Renal cortical epithelial cell (primary cell): ENCODE measurements at places on chromosomes 11 and 22. TPM values are rescaled to one million over a fixed set of nuclear protein-coding genes. Genes with fewer than 3 reads are reported as not detected.

The TMEM25 gene
- 35.9 and 72.0 TPM in 2 replicates for total RNA-seq

The RFPL1 gene
- not detected in 2 replicates for total RNA-seq

The DBX1 gene
- not detected in 2 replicates for total RNA-seq

The FIBIN gene
- total RNA-seq, result 7.8 and 24.5 TPM in 2 replicates

The HBE1 gene
- total RNA-seq, result not detected in 2 replicates

The HYOU1 gene
- 172 and 223 TPM in 2 replicates for total RNA-seq

The NRXN2 gene
- under 0.01 TPM in 1 of 2 replicates, not detected in the other for total RNA-seq

The C22orf15 gene
- not detected in 2 replicates for total RNA-seq

The DGAT2 gene
- 1.7 and 3.7 TPM in 2 replicates for total RNA-seq

The TNNT3 gene
- total RNA-seq, result not detected in 2 replicates

The APOA5 gene
- not detected in 2 replicates for total RNA-seq

The CDC42BPG gene
- total RNA-seq, result 8.7 and 9.4 TPM in 2 replicates

The PATE2 gene
- total RNA-seq, result 0.20 TPM in 1 of 2 replicates, not detected in the other

The PKP3 gene
- total RNA-seq, result 1.7 and 13.7 TPM in 2 replicates

The OR52J3 gene
- not detected in 2 replicates for total RNA-seq

The RFPL3 gene
- total RNA-seq, result not detected in 2 replicates

The GLYAT gene
- total RNA-seq, result 3.6 TPM in 1 of 2 replicates, not detected in the other

The OR2AG2 gene
- total RNA-seq, result 0.25 and 0.35 TPM in 2 replicates

The SEPTIN3 gene
- 0.05 and 0.35 TPM in 2 replicates for total RNA-seq

The PGA4 gene
- total RNA-seq, result not detected in 2 replicates

The OR5A1 gene
- total RNA-seq, result not detected in 2 replicates

The CREBZF gene
- total RNA-seq, result 21.2 and 36.7 TPM in 2 replicates

The BBOX1 gene
- total RNA-seq, result 4.0 TPM in 1 of 2 replicates, not detected in the other

The PANX2 gene
- not detected in 2 replicates for total RNA-seq

The POLD3 gene
- total RNA-seq, result 7.3 and 13.4 TPM in 2 replicates

The TRIOBP gene
- 89.1 and 114 TPM in 2 replicates for total RNA-seq

The MOGAT2 gene
- total RNA-seq, result not detected in 2 replicates

The DGCR6 gene
- total RNA-seq, result 0.40 and 1.6 TPM in 2 replicates

The GTSE1 gene
- total RNA-seq, result 0.20 and 3.3 TPM in 2 replicates

The TMEM45B gene
- 0.50 and 5.0 TPM in 2 replicates for total RNA-seq

The C2CD2L gene
- total RNA-seq, result 3.3 and 4.1 TPM in 2 replicates

The ALDH3B1 gene
- total RNA-seq, result 12.5 and 28.8 TPM in 2 replicates

The MYBPC3 gene
- total RNA-seq, result not detected in 2 replicates

The OR2D2 gene
- 0.40 TPM in 1 of 2 replicates, not detected in the other for total RNA-seq

The CLDN5 gene
- total RNA-seq, result 1.3 and 1.9 TPM in 2 replicates

The C22orf31 gene
- not detected in 2 replicates for total RNA-seq

The OR8D4 gene
- total RNA-seq, result not detected in 2 replicates

The DEPDC7 gene
- total RNA-seq, result 3.3 and 7.0 TPM in 2 replicates

The APOL1 gene
- total RNA-seq, result 155 and 247 TPM in 2 replicates

The CCDC15 gene
- 0.17 and 0.50 TPM in 2 replicates for total RNA-seq

The DDI1 gene
- total RNA-seq, result not detected in 2 replicates

The PRG2 gene
- total RNA-seq, result not detected in 2 replicates

The OR52E8 gene
- not detected in 2 replicates for total RNA-seq

The OR52E1 gene
- not detected in 2 replicates for total RNA-seq

The TMEM121B gene
- total RNA-seq, result 0.10 TPM in 1 of 2 replicates, not detected in the other

The CDON gene
- 5.7 and 9.4 TPM in 2 replicates for total RNA-seq

The SLC3A2 gene
- 95.0 and 163 TPM in 2 replicates for total RNA-seq

The CYP2D6 gene
- total RNA-seq, result 0.17 and 0.89 TPM in 2 replicates

The OR51E2 gene
- not detected in 2 replicates for total RNA-seq

The TESMIN gene
- total RNA-seq, result 2.9 and 5.0 TPM in 2 replicates

The KRTAP5-1 gene
- total RNA-seq, result not detected in 2 replicates

The MAPK12 gene
- total RNA-seq, result 22.0 and 26.0 TPM in 2 replicates
